Bronchial smooth muscle cell (primary cell): ENCODE measurements at places on chromosomes 5 and 9. TPM values are rescaled to one million over a fixed set of nuclear protein-coding genes. Genes with fewer than 3 reads are reported as not detected.

The TMC1 gene
- under 0.01 and 0.26 TPM in 2 replicates for total RNA-seq

The DHFR gene
- total RNA-seq = 2.7 and 6.1 TPM in 2 replicates

The ST6GALNAC6 gene
- 50.9 and 61.2 TPM in 2 replicates for total RNA-seq

The ZNF782 gene
- total RNA-seq = 1.3 and 2.4 TPM in 2 replicates

The GPSM1 gene
- 70.9 and 79.5 TPM in 2 replicates for total RNA-seq

The RELL2 gene
- total RNA-seq = 0.77 and 1.4 TPM in 2 replicates

The CDH9 gene
- total RNA-seq = not detected in 2 replicates

The PCDHA1 gene
- under 0.01 TPM in 2 replicates for total RNA-seq

The RASGRF2 gene
- 6.1 and 12.0 TPM in 2 replicates for total RNA-seq

The PRDM12 gene
- total RNA-seq = not detected in 2 replicates

The KCNV2 gene
- not detected in 2 replicates for total RNA-seq

The SMIM3 gene
- 23.5 and 38.1 TPM in 2 replicates for total RNA-seq

The FOXD4L4 gene
- 0.17 and 0.32 TPM in 2 replicates for total RNA-seq

The RHOBTB3 gene
- total RNA-seq = 211 and 296 TPM in 2 replicates

The NDUFS6 gene
- total RNA-seq = 22.7 and 33.7 TPM in 2 replicates

The UGT3A2 gene
- not detected in 2 replicates for total RNA-seq
